ENCODE measurements at places on chromosomes 11 and 22.

- no peak for DNase-seq
Observed at GRCh38 chr11:79403839-79404238, 37.0 kb downstream of the TENM4 start.

DNA sequence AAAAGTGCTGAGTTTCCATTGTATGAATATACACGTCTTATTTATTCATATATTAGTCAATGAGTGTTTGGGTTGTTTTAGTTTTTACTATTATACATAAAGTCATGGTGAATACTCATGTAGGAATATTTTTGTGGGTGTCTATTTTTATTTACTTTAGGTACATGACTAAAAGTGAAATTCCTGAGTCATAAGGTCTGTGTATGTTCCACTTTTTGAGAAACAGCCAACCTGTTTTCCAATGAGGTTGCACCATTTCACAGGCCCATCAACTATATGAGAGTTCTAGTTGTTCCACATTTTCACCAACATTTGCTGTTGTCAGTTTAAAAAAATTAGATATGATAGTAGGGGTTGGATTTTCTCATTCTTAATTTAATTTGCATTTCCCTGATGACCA is 6.6 kb upstream of the OR6X1 start:
- DNase-seq, result no peak

GRCh38 chr22:32761251-32761903 is 40.1 kb upstream of the TIMP3 start:
- no peak for DNase-seq

DNA sequence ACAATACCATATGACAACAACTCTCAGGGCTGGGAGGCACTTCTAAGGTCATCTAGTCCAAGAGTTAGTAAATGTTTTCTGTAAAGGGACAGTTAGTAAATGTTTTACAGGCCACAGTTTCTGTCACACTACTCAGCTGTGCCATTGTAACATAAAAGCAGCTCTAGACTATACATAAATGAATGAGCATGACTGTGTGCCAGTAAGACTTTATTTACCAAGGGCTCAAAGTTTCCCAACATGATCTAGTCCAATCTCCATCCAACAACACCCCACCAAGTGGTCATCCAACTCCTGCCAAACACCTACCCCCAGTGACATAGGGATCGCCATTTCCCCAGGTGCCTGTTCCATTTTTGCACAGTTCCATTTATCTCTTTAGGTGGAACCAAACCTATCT is 12.1 kb downstream of the SERGEF start:
- no peak for DNase-seq

DNA sequence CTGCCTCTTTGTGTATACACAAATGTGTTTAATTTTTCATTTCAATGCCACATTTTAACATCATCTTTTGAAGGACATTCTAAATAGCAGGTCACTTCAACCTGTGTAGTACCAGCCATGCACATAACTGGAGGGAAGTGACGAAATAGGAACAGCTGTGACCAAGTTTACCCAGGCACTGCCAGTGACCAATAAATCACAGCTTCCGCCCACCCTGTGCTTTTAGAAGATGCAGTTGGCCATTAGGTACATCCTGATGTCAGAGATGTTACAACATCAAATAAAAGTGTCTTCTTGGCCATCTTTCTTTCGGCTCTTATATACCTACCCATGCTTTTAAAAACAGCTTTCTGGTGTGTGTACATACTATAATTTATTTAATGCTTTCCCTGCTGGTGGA is 7.8 kb downstream of the LDLRAD3 start:
- no peak for DNase-seq

GRCh38 chr11:2529636-2530035 is 84.8 kb downstream of the KCNQ1 start:
- DNase-seq, result no peak

GRCh38 chr11:83115026-83115425 is 41.9 kb upstream of the PCF11 start:
- no peak for DNase-seq

- DNase-seq, result no peak
Observed at GRCh38 chr22:22600531-22601261, 41.6 kb upstream of the PRAME start.
